ENCODE measurements at places on chromosomes 7 and 10. TPM values are rescaled to one million over a fixed set of nuclear protein-coding genes. Genes with fewer than 3 reads are reported as not detected.

Gene ASB15
- not detected for total RNA-seq

Gene GIMAP8
- total RNA-seq: 67.5 TPM

Gene CHST12
- 30.2 TPM for total RNA-seq

Gene LIPJ
- total RNA-seq: 0.09 TPM

Gene ANLN
- total RNA-seq: 119 TPM

Gene PTF1A
- not detected for total RNA-seq

Gene SOSTDC1
- total RNA-seq: not detected

Gene NEUROD6
- total RNA-seq: not detected

Gene DEPP1
- total RNA-seq: 318 TPM

Gene FIS1
- 132 TPM for total RNA-seq

Gene ELFN1
- 0.85 TPM for total RNA-seq

Gene HYAL4
- not detected for total RNA-seq

Gene GRID2IP
- total RNA-seq: not detected

Gene ADAM12
- 0.33 TPM for total RNA-seq

Gene VIPR2
- not detected for total RNA-seq

Gene RTKN2
- total RNA-seq: 4.8 TPM

Gene ITGA8
- 0.12 TPM for total RNA-seq
